AG09319 (cell line): ENCODE measurements at places on chromosomes 7 and 10.

DNA sequence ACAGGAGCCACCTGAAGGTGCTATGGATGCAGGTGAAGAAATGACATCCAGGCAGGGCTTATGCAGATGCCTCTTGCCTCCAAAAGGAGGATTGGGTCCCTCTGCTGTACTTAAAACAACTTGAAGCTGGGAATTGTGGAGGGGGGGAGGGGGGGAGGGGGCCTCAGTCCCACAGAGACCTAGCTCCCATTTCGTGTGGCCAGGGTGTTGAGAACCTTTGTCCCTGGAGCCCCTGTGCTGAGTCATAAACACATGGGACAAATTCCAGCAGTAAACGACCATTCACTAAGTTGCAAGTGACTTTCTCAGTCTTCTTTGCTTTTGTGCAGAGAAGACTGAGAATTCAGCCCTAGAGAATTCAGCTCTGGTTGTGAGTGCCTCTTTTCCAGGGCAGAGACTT is 96.5 kb upstream of the PODXL start:
- no peak for DNase-seq

GRCh38 chr10:71025535-71025934 is 137.2 kb upstream of the PCBD1 start:
- no peak for DNase-seq

- DNase-seq: no peak
Observed at GRCh38 chr10:71968553-71969474, 4.6 kb downstream of the CHST3 start.

DNA sequence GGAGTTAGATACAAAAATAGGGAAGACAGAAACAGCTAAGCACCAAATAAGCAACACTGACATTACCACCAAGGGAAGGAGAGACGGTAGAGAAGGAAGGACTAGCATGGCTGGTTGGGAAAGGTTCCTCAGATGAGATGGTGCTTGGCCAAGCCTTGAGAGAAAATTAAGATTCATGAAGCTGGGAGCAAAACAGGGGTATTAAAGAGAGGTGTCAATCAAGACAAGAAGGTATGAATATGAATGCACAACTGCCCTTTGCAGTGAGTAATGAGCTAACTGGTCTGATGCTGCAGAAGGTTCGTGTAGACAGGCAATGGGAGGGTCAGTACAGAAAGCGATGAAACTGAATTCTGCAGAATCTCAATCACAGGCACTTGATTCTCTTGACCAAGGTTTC is 67.7 kb downstream of the SLC37A3 start:
- no peak for DNase-seq

DNA sequence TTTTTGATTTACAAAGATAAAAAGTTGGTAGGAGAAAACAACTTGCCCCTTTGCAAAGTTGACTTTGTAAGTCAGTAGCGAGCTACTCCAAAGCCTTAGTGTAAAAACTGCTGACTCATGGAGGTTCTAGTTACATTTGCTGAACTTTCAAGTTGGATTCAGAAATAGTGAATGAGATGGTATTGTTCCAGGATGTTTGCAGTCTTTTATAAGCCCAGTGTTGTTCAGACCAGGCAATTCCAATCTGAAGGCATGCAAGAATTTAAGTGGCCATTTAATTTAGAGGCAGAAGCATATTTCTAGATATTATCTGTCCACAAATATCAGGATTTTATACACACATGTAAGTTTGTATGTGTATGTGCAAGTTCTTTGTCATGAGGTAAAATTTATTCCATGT is 21.6 kb downstream of the TES start:
- DNase-seq: no peak
